ENCODE measurements at places on chromosomes 12 and 14. TPM values are rescaled to one million over a fixed set of nuclear protein-coding genes. Genes with fewer than 3 reads are reported as not detected.

DNA sequence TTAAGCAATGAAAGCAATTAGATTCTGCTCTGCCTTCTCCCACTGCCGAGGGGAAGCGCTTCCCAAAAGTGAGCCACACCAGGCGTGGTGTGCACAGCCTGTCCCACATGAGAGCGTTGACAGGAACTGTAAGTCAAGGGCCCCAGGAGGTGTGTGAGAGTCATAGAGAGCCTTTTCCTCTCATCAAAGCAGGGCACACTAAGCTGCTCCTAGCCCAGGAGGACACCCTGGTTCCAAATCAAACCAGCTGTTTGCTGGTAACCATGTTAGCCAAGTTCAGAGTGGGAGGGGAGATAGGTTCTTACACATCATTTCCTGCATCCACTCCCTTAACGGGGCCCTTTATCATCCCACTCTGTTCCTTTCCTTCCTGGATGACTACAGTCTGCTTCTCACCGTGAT lies 98.3 kb downstream of the SPTSSA start:
- peak; percentile 11 for DNase-seq

DNA sequence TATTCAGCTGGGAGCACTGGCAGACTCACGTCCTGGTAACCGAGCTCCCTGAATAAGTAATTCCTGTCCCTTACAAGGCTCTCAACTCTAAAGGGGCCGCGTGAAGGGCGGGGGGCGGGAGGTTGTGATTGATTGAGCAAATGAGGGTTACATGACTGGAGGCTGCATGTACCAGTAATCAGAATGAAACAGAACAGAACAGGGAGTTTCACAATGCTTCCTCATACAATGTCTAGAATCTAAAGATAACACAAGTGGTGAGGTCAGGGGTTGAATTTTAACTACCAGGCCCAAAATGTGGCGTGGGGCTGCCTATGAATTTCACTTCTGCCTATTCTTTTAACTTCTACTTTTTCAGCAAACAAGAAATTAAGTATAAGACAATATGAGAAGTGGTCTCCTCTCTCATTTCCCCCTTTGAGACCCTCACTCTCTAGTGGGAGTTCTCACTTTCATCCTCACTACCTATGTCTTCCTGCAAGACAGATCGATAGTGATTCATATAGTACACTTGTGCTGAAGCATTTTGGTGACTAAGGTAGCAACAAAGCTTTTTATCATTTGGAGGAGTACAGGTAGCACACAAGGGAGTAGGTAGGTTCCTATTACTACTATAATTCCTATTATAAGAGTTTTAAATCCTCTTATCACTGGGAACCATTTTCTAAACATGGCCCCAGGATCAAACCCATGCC lies 239.8 kb downstream of the KTN1 start:
- DNase-seq: no peak

- DNase-seq: no peak
Observed at GRCh38 chr12:118183155-118183554, 47.2 kb downstream of the PEBP1 start.

DNA sequence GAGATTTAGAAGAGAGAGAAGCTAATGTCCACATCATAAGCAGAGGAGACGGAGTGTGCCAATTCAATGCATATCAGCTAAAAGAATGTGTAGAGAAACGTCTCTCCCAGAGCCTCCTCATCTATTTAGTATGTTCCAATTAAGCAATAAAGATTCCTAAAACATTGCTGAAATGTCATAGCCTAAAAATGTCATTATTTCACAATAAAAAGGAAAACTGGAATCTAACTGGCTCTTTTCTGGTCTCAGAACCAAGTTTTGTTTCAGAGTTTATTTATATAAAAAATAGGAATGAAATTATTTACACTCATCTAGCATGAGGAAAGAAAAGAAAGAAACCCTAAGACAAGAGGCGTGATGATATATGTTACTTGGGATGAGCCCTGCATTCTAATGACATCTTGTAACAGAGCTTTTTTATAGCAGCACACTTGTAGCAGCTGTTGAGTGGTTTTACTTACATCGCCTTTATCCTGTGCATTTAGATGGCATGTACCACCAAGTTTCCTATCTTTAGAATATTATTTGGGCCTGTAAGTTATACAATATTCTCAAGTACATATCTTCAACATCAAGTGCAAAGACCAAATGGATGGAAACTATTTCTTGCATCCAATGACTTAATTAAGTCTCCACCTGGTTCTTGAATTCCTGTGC lies 266.3 kb upstream of the PRKD1 start:
- no peak for DNase-seq

GRCh38 chr14:63009495-63009894 lies 35.8 kb downstream of the KCNH5 start:
- DNase-seq: no peak

BICD1 gene
- 10.7 TPM for total RNA-seq

PTPRO gene
- 0.14 TPM for total RNA-seq

KLRG1 gene
- total RNA-seq: 4.4 TPM

ACVRL1 gene
- not detected for total RNA-seq
